ENCODE measurements at places on chromosomes 3 and 15.

DNA sequence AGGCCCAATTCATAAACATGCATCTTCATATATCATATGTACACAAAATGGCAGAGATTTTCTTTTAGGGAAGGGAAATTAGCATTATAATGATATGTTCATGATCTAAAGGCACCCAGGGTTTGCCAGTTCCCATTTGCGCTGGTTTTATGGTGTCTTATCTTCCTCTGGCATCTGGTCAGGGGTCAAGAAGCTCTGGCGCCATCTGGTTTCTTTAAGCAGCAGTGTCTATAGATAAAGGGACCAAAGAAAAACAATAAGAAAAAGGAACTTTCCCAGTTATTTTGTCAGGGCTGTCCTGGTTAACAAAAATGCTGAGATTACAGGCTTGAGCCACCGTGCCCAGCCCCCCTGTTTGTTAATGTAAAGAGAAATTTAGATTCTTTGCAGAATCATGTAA is 3.3 kb upstream of the DCP1A start:
- peak; percentile 12 for DNase-seq

DNA sequence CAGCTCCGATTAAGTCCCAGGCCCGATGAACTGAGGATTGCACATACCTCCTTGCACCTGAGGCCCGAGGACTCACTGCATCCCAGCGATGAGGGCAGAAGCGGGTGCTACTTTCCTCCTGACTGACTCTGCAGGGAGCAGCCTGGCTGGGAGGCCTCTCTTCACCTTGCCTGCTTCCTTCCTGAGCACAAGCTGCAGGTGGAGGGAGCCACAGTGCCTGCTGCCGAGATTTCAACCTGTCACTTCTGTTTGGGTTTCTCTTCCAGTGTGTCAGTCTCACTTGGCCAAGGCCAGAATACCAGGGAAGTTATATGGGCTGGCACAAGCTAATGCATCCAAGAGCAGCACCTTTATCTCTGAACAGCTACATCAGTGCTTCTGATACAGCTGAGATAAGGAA is 185.4 kb downstream of the NTRK3 start:
- no peak for DNase-seq

DNA sequence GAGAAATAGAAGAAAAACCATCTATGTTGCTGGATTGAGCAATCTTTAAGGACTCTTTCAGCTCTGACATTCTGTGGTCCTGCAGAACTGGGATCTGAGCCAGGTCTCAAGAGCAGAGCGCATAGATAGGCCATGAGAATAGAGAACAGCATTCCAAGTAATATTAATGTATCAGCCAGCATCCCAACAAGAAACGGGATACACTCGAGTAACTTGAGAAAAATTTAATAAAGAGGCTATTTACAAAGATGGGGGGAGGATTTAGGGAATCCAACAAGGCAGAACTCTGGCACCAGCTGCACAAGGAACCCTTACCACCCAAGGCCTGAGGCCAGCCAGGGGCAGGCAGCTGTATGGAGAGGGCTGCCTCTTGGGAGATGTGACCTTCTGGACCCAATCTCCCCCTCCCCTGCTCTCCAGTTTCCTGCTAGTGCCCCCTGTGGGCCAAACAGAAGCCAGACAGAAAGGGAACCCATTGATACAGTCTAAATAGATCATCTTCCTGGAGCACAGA is 8.2 kb downstream of the TMOD2 start:
- peak; percentile 22 for DNase-seq

DNA sequence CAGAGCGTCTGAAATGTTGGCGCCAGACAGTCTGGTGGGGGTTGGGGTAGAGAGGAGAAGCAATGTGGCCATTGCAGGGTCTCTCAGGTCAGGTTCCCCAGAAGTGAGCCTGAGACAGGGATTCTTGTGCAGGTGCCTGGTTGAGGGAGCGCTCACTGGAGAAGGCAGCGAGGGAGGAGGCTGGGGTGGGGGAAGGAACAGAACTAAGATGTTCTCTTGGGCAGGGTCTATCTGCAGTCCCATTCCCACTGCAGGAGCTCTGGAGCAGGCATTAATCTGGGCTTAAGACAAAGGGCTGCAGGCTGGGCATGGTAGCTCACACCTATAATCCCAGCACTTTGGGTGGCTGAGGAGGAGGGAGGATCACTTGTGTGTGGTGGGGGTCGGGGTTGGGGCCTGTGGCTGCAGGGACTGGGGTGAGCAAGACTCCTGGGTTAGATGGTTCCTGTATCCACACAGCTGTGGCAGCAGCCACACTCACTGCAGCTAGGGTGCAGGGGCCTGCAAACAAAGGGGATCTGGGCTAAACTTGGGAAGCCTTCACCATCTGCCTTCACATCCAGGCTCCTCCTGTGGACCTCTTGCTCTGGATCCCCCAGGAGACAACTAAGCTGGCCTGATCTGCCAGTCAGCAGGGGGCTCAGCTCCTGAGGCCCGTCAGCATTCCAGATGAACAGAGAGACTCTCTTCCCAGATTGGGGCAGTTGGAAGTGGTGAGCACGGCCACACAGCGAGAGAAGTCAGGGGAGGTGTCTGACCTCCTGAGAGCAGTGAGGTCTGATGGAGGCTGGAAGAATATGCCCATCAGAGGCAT is 172.5 kb downstream of the ABHD5 start:
- no peak for DNase-seq

DNA sequence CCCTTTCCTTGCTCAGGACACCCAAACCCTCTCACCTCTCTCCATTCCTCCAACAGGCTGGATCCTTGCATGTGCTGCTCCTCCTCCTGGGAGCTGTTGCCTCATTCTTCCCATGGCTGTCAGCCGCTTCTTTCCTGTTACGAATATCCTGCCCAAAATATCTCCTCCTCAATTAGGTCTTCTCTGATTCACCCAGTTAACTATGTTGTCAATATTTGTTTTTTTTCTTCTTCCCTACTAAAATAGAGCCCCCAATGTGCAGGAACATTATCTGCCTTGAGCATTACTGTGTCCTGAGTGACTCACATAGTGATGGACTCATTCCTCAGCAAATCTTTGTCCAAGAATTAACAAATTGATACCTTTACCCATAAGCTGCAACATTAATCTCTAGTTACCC is 357.2 kb downstream of the CLSTN2 start:
- DNase-seq, result no peak

GRCh38 chr3:151955356-151955755 is 81.9 kb downstream of the SUCNR1 start:
- DNase-seq, result no peak

- peak; percentile 18 for DNase-seq
Observed at GRCh38 chr3:172635588-172635987, 75.3 kb downstream of the NCEH1 start.

GRCh38 chr15:85141726-85142125 is 160.1 kb downstream of the PDE8A start:
- DNase-seq, result no peak

DNA sequence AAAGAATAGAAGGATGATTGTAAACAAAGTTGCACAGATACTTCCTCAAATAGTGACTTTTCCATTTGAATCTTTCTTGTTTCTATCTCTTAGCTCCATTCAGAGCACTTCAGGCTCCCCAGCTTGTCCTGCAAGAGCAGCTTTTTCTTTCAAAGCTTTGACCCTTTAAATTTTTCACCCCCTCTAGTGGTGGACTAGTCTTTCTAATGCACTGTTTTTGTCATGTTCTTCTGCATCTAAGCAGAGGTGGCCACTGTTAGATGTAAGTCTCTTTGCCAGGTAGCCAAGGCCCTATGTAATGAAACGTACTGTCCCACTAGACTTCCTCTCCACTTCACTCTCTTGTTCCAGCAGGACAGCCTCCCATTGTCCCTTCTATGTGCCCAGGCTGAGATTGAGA is 74.0 kb upstream of the MANF start:
- peak; percentile 42 for DNase-seq

DNA sequence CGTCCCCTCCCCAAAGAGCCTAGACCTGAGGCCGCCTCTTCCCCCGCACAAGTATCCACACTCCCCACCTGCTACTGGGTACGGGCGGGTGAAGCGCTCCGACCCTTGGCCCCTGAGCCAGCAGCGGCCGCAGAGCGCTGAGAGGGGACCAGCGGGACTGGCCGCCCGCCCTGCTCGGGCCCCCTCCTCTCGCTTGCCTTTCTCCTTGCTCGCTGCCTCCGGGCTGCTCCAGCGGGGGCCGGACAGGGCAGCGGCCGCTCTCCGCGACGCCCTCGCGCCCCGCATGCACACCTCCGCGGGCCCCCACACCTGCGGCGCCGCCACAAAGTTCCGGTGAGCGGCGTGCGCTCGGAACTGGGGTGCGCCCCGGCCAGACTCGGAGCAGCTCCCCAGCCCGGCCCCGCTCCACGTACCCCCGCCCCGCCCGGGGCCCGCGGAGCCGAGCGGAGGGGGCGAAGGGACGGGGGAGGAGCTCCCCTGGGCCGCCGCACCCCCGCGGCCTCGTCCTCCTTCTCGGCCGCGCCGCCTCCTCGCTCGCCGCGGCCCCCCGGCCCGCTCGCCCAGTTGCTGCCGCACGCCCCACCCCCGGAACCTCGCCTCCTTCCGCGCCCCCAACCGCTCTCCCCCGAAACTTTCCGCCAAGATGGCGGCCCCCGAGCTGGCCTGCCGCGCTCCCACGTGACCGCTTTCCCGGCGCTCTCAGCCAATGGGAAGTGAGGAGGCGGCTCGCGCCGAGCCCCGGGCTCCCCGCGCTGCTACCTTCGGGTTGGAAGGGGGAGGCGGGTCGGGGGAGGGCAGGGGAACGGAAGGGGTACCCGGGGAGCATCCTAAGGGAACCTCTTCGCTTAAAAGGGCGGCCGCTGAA is 704 bp downstream of the DLG1 start:
- DNase-seq, result peak; percentile 90

DNA sequence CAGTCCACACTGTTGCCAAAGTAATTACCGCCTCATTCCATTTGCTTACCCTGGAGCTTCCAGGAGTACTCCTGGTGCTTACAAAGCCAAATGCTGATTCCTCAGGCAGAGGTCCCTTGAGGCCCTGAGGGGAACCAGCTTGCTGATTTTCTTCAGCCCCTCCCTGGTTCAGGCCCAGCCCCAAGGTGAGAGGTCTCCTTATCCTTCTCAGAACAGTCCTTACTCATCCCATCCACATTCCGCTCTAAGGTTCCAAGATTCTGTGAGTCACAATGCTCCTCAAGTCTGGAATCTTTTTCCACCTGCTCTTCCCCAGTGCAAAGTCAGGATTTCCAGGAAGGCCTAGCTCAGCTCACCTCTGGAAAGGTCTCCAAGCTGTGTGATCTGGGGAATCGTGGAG is 1.8 kb upstream of the ATP10A start:
- DNase-seq, result no peak

DNA sequence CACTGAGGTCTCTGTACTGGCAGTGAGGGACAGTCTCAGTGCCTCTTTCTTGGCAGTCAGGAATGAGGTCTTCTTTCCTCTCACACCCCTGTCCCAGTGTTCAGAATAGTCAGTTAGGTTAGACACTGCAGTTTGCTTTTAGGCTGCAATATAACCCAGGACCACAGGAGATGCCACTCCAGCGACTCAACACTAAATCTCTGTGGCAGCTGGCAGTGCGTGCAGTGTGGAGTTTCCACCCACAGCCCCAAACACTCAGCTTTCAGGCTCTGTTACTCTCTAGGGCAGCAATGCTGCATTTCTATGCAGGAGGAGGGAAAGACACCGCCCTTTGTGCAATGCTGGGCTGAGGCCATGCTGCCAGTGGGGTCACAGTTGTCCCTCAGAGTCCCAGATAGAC is 150.2 kb upstream of the SUCLG2 start:
- no peak for DNase-seq

DNA sequence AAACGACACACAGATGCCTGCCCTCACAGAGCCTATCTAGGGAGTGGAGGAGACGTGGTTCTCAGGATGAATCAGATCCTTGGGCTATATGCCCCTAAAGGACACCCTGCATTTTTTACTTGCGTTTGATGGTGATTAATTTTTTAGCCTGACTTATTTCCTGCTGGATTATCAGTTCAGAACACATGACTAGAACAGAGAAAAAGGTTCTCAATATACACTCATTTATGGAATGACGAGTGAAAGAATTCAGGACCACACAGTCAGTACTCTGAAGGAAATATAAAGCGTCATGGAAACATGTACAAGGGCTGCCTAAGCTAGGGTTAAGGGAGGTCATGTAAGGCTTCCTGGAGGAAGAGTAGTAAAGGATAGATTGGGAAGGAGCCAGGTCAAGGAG is 121.8 kb downstream of the SSR3 start:
- no peak for DNase-seq

GRCh38 chr3:130967281-130967680 is 59.3 kb downstream of the ASTE1 start:
- DNase-seq, result no peak

GRCh38 chr3:36461597-36461996 is 81.3 kb downstream of the STAC start:
- DNase-seq, result no peak

DNA sequence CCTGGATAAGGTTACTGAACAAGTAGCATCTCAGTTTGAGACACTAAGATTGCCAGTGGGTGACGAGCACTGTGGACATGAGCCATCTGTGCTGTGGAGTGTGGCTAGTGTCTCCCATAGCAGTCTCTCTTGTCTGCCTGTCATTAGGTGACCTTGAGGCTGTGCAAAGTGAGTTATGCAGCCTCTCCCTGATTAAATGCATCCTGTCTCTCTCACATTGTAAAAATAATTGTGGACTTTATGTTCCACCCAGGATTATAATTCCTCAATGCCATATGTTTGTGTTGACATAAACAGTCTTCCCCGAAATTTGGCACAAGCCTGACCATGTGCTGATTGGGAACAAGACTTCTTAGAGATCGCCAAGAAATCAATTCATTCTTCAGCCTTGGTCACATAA is 168.9 kb downstream of the MYRIP start:
- DNase-seq, result no peak

DNA sequence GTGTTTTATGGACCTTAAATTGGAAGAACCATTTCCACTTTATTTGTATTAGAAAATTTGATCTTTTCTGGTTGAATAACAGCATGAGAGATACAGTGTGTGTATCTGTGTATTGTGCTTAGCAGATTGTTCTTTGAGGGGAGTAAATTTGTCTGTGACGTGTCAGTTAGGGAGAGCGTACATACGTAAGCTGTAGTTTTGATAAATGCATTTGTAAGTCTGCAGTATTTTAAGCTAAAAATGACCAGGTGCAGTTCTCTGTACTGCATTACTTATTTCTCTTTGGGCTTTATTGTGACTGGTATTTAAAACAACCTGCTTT is 264.8 kb downstream of the ROBO2 start:
- no peak for DNase-seq

DNA sequence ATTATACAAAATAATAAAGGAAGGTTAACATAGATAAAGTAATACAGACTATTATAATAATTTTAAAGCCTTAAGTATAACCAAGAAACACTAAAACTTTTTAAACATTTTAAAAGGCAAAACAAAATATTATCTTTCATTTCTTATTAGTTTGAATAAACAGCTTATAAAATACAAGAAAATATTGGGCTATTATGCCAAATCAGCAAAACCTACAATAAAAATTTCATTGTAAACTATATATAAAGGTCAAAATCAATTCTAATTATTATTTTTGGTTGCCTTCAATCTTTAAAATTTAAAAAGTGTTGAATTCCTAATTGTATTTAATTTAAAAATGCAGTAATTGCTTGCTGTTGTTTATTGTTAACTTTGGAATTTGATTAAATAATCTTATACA is 430.0 kb downstream of the ROBO1 start:
- no peak for DNase-seq

GRCh38 chr3:101518421-101518871 is 5.4 kb upstream of the SENP7 start:
- peak; percentile 85 for DNase-seq
